ENCODE measurements at places on chromosomes 7 and 10.
A peak's percentile ranks its signal among the peaks of the same experiment; 100 is the strongest.

- no peak for DNase-seq
These were observed 356.5 kb upstream of the KLF6 start for GRCh38 chr10:4141471-4141870.

GRCh38 chr7:22572292-22572691, 72.3 kb upstream of the STEAP1B start:
- no peak for DNase-seq

GRCh38 chr7:47804767-47805545, 143.3 kb downstream of the PKD1L1 start:
- no peak for DNase-seq

GRCh38 chr10:5518143-5518542, 6.6 kb upstream of the CALML3 start:
- DNase-seq, result no peak

- DNase-seq, result no peak
These were observed 19.9 kb downstream of the ANTXRL start for GRCh38 chr10:46306516-46307184.

DNA sequence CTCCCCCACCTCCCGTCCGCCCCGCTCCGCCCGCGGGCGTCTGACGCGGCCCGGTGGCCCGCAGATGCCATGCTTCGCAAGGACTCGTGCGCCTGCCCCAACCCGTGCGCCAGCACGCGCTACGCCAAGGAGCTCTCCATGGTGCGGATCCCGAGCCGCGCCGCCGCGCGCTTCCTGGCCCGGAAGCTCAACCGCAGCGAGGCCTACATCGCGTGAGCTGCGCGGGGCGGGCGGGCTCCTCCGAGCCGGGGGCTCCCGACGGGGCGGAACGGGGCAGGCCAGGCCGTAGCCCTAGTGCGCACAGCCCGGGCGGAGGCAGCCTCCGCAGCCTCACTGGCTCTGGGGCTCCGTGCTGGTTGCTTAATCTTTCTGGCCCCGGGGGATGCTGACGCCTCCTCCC, 2.8 kb downstream of the ASIC3 start:
- DNase-seq, result no peak

DNA sequence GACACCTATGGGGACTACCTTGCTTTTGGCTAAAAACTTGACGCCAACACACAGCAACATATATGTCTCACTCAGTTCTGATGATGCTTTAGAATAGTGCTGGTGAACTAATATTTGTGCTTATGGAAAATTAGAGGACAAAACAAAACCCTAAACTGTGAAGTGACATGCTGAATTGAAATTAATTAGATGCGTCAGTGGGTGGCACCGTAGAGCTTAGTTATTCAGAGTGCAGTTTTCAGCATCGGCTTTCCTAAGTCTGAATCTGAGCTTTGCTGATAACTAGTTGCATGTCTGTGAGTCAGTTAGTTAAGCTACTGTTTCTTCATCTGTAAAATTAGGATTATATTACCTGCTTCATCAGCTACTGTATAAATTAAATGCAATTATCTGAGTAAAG, 245.0 kb upstream of the SORCS1 start:
- DNase-seq, result no peak

DNA sequence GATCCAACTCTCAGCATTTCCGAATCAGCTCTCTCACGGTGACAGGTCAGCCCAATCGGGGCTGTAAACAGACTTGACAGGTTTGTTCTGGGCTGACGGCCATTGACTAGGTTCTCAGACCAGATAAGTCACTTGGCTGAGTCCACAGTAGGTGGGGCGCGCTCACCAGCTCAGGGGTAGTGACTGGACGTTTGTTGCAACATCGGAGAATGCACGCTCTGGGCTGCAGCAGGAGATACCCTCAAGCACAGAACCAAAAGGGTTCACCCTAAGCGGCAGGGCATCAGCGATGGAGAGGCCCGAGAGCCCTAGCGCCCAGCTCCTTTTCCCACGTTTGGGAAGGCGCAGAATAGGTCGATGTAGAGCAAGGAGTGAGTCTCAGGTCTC, 1.8 kb downstream of the KLLN start:
- peak; percentile 47 for DNase-seq

GRCh38 chr7:66413379-66414114, 208.4 kb downstream of the TPST1 start:
- DNase-seq, result no peak

DNA sequence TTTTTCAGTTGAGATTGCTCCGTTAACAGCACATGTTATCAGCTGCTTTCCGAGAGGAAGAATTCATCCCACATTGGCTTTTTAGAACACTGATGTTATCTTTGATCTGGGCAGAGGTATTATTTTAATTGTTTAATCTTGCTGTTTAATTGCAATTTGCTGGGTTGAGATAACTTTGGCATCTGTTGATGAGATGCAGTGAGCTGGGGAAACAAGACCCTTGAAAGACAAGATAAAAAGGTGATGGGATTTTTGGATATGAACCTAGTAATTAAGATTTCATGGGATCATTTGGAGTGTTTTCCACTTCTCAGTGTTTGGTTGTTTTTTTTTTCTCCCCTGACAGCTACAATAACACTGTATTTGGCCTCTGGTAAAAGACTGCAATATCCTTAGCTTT, 4.5 kb downstream of the CELF2 start:
- no peak for DNase-seq

GRCh38 chr10:72277340-72277995, 3.7 kb downstream of the DDIT4 start:
- no peak for DNase-seq

DNA sequence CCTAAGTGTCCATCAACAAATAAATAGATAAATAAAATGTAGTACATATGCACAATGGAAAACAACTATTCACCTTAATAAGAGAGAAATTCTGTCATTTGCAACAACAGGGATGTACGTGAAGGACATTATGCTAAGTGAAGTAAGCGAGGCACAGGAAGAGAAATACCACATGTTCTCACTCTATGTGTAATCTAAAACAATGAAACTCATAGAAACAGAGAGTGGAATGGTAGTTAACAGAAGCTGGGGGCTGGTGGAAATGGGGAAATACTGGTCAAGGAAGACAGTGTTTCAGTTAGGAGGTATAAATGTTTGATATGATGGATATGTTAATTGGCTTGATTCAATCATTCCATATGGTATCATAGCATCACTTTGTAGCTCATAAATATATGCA, 43.1 kb downstream of the ARL4A start:
- no peak for DNase-seq

GRCh38 chr7:141573511-141573910, 22.3 kb downstream of the AGK start:
- DNase-seq, result no peak

DNA sequence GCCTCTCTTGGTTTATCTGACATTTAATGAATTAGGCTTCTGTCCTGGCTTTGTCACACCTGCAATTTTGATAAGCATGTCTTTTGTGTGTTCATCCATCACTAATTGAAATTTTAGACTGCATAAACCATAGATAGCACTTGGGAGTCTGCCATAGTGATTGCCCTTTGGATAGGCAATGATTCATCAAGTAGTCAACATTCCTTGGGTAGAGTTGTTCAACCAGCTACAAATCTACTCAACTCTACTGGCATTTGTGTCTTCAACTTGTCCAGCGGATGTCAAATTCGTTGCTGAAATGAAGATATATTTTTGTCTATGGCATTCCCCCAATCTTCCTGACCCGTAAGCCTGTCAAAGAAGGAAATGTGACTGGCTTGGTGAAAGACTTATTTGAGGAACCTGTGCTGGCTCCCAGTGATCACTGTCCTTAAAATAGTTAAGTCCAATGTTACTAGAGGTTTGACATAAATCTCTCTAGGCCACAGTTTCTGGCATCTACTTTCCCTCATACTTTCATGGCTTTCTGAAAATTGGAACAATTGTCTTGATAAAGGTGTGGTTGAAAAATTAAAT, 33.7 kb upstream of the CREB5 start:
- no peak for DNase-seq

Measured in GM12878 (cell line).